Renal pelvis (tissue), 12 donors: ENCODE measurements at places on chromosomes 7 and 10. TPM values are rescaled to one million over a fixed set of nuclear protein-coding genes. Genes with fewer than 3 reads are reported as not detected.

GRCh38 chr10:30811276-30812017 lies 181.9 kb upstream of the LYZL2 start:
- DNase-seq, result no peak

DNA sequence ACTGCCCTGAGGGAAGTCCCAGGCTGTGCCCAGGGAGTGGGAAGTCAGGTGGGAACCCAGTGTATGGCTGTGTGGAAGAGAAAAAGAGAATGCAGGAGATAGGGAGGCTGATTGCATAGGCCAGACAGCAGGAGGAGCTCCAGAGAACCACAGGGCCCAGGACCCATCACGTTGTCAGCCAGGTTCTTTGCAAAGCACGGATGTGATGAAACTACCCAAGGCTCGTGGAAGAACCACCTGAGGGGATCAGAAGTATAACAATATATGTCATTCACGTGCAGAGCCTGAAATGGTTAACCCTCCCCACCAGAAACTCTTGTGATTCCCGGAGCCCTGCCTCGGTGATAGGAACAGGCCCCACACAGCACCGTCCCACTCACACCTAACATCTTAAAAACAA lies 83.6 kb downstream of the LARP4B start:
- no peak for DNase-seq

SPDYE6 gene
- 1.7 TPM for polyA plus RNA-seq

SSBP1 gene
- 122 TPM for polyA plus RNA-seq

- DNase-seq, result no peak
These were observed 252.5 kb downstream of the RPS24 start for GRCh38 chr10:78286186-78286585.

GRCh38 chr7:99170730-99171074 lies 26.8 kb upstream of the SMURF1 start:
- DNase-seq, result no peak

DNA sequence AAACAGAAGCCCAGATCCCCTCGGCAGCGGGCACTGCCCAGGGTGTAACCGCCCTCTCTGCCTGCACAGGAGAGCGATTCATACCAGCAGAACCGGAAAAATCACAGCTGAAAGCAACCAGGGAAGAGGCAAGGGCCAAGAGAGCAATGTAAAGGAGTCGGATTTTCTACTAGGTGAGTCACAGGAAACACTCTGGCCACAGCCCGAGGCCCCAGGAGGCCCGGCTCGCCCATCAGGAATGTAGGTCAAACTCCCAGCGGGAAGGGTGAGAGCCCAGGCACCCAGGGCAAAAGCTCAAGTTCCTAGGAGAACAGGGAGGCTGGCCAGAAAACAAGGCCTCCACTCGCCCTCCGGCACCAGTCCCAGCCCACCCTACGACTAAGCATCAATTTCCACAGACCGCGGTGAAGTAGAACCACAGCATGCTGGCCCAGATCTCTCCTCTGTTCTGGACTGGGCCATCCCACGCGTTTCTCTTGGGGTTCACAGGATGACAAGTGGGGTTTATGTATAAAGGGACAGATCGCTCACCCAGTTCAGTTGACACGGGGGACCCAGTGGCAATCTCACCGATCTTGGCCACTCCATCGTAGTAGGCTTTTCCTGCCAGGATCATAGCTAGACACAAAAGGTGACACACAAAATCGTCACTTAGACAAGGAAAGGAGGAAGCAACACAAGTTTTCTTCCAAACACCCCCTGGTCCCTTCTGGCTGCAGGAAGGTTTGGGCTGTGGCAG lies 46.2 kb downstream of the BAIAP2L1 start:
- no peak for DNase-seq

AKR1D1 gene
- polyA plus RNA-seq, result 0.34 TPM

SLC13A1 gene
- polyA plus RNA-seq, result 25.5 TPM

DNA sequence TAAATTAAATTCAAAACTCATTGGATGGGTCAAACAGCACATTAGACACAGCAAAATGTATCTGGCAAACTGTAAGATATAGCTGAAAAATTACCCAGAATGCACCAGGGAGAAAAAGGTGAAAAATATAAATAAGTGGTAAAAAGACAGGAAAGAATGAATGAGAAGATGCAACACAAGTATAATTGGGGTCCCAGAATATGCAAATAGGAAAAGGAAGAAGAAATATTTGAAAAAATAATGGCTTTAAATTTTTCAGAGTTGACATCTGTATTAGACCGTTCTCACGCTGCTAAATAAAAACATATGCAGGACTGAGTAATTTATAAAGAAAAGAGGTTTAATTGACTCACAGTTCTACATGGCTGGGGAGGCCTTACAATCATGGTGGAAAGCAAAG lies 167.7 kb upstream of the PLXNA4 start:
- DNase-seq, result no peak

CPEB3 gene
- 2.8 TPM for polyA plus RNA-seq

DNA sequence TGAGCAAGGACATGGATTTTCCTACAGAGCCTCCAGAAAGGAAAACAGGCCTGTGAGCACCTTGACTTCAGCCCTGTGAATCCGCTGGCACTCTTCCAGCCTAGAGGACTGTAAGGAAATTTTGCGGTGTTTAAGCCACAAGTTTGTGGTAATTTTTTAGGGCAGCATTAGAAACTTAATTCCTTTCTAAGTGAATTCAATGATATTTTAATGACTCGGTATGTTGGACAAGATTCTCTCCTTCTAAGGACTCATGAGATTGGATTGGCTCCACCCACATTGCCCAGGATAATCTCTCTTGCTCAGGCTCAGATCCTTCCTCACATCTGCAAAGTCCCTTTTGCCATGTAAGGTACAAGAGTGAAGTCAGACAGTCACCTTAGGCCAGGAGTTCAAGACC lies 4.5 kb downstream of the LYZL2 start:
- DNase-seq, result no peak
